ENCODE measurements at places on chromosomes 2 and 18.

GRCh38 chr2:113976277-113976928 is 86.5 kb downstream of the ACTR3 start:
- no peak for DNase-seq

DNA sequence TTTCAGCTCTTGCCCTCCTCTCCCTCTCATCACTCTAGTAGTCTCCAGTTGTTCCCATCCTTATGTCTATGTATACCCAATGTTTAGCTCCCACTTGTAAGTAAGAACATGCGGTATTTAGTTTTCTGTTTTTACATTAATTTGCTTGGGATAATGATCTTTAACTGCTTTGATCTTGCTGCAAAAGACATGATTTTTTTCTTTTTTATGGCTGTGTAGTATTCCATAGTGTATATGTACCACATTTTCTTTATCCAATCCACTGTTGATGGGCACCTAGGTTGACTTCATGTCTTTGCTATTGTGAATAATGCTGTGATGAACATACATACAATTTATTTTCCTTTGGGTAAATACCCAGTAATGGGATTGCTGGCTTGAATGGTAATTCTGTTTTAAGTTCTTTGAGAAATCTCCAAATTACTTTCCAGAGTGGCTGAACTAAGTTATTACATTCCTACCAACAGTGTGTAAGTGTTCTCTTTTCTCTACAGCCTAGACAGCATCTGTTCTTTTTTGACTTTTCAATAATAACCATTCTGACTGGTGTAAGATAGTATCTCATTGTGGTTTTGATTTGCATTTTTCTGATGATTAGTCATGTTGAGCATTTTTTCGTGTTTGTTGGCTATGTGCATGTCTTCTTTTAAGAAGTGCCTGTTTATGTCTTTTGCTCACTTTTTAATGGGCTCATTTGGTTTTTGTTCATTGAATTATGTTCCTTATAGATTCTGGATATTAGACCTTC is 179.6 kb upstream of the SLC39A10 start:
- DNase-seq, result no peak

DNA sequence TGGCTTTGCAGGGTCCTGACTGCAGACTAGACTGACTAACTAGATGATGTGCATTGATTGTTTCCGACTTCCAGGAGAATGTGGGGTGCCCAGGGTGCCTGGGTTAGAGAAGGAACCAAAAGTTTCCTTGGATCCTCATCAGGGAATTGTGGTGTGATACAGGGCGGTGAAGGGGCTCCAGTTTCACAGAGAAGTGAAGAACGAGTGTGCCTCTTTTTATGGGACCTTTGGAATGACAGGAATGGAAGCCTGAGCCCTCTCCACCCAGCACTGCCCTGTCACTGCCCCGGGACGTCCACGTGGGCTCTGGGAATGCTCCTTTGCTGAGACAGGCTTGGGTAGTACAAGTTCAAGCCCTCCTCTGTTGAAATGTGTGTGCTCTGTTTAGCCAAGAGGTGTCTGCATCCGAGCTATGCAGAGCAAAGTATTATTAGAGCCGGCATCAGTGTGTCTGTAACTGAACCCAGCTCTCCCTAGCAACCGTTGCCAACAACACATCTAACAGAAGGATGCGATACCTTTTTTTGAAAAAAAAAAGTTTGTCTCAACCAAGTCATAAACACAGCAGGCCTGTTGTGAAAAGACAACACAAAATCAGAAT is 183.6 kb downstream of the SMAD7 start:
- DNase-seq, result no peak

GRCh38 chr2:238699307-238700116 is 148.4 kb upstream of the TWIST2 start:
- no peak for DNase-seq

DNA sequence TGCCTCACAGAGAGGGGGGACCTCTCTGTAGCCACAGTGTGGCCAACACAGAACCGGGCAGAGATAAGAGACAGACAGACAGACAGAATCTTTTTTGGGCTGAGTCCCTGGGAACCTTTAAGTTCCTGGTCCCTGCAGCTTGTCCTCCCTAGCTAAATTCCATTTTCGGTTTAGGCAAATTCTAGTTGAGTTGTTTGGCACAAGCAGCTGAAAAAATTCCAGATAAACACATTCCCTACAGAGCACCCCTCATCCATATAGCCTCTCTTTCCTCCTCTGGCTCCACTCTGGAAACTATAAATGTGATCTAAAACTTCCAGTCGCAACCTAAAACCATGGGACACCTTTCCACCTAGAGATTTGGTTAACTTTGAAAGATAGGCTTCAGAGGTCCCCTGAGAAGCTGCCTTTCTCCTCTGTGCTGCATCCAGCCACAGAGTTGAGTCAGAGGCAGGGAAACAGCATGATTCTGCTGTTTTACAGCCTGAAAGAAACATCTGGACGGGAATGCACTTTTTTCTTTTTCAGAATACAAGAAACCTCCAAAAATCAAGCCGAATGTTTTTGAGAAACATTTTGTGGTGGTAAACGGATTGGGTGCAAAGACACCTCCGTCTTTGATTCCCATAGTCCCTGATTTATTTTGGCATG is 30.9 kb downstream of the SLC4A3 start:
- DNase-seq, result no peak

DNA sequence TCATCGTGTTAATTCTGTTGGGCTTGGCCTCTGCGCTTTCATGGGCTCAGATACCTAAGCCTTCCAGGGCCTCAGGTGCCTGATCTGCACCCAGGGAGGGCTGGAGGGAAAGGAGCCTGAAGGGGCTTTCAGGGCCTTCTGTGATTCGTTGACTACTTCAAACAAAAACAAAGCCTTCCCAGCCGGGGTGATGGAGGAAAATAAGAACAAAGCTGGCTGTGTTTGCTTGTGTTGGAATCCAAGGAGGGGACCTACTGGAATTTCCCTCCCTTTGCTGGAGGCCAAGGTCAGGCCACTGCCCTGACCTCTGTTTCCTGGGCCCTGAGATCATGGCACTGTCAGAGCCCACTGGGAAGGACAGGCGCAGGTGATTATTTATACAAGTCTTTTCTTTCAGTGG is 135.3 kb downstream of the KLHL29 start:
- DNase-seq, result no peak

DNA sequence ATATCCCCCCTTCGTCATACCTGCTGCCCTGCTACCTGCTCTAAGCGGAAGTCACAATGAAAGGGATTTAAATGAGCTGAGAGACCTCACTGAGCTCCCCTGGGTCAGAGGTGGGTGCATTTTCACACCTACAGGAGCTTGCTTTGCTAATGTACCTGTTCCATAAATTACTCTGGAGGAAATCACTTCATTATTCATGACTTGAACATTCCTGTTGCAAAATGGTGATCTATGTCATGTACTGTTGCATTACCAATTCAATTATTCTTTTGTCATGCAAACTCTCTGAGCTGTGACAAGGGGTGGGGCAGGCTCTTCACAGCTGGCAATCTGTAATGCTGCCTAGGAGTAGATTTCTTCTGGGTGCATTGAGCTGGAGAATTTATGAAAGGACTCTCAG is 761.3 kb downstream of the TSN start:
- no peak for DNase-seq

- peak; percentile 52 for DNase-seq
Observed at GRCh38 chr2:72993147-72993932, 76.0 kb downstream of the EMX1 start.

GRCh38 chr2:199259671-199260070 is 198.1 kb downstream of the SATB2 start:
- DNase-seq, result no peak

DNA sequence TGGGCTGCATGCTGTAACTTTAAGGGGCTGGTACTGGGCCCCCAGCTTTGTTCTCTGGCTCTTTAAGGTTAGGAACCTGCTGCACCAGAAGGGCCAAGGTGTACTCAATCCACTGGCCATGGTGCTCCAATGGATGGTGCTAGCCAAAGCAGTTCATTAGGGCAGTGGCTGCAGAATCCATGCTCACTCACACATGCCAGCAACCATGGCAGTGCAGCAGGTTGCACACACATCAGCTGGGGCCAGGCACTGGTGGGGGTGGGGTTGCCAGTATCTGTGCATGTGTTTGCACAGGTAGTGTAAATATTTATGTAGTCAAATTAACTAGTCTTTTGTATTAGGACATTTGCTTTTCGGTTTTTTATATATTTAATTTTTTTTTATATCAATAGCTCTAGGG is 228.3 kb upstream of the EPC2 start:
- no peak for DNase-seq

DNA sequence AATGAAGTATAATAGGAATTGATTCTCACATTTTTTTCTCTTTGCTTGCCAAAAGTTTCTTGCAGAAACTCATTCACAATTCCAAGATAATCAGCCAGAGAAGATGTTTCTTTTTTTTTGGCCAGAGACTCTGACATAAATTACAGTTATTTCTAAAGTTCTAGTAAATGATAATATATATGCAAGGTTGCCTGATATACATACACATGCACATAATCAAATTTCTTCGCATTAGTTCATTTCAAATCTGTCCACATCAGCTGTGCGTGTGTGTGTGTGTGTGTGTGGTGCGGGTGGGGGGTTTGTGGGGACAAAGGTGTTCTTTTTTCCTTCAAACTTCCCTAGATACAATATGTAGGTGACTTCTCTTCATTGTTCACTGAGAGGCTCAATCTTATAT is 33.2 kb downstream of the OSGEPL1 start:
- no peak for DNase-seq

DNA sequence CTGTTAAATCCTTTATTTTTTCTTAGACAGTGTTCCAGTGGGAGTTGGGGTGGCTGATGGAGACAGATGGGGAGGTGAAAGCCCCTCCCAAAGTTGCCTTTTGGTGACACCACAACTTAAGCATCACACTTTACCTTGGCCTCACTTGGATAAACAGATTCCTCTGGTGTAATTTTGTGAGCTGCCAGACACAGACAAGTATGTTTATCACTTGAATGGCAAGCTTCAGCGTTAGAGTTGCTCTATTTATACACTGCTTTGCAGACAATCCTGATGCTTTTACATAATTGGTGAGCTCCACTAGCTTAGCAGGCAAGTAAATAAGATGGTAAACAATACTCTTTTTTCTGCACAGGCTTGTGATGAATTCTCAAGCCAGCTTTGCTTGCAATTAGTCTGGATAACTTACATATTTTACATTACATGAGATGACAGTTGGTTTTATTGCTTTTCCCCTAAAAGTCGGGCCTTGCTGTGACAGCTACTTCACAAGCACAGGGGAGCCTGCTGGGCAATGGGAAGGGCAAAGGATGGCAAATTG is 226.2 kb downstream of the SLC8A1 start:
- no peak for DNase-seq

DNA sequence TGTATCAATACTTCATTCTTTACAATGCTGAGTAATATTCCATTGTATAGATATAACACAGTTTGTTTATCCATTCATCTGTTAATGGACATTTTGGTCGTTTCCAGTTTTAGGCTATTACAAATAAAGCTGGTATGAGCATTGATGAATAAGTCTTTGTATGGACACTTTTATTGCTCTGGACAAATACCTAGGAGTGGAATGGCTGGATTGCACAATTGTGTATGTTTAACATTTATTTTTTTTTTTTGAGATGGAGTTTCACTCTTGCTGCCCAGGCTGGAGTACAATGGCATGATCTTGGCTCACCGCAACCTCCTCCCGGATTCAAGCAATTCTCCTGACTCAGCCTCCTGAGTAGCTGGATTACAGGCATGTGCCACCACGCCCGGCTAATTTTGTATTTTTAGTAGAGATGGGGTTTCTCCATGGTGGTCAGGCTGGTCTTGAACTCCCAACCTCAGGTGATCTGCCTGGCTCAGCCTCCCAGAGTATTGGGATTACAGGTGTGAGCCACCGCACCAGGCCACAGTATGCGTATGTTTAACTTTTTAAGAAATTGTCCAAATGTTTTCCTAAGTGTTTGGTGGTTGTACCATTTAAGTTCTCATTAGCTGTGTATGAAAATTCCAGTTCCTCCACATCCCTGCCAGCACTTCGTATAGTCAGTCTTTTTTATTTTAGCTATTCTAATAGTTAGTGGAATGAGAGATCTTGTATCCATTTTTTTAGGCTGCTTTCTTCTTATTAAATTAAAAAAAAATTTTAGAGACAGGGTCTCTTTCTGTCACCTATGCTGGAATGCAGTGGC is 194.9 kb upstream of the HAAO start:
- DNase-seq, result no peak

DNA sequence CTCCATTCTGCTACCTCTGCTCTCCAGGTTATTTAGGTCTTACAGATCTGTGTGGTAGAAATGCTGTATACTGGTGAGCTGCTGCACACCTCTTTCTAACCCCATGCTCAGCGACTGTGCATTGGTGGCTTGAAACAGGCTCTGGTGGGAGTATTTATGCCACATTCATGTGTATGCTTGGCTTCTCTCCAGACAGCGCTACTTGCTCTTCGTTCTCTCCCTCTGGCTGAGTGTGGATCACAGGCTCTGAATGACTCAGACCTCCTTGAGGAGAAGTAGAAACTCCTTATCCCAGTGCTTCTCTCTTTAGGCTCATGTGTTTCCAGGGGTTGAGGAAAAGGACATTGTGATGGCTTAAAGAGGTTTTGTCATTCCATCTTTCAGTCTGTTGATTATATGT is 54.9 kb downstream of the FHOD3 start:
- no peak for DNase-seq

DNA sequence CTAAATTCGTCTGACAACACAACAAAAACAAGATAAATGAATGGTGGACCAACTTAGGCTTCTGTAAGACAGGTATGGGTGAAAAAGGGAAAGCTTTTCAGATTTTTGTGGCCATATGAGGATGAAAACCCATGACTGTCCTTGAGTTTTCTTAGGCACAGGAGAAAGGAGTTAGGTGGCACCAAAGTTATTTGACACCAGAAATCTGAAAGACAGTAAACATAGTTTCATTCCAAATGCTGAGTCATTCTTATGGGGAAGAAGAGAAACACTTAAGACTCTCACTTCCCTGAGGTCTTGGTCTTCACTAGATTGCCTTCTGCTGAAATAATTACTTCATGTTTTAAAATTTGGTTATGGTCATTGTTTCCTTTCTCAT is 5.2 kb upstream of the GPD2 start:
- no peak for DNase-seq

GRCh38 chr18:8952769-8953760 is 149.4 kb upstream of the NDUFV2 start:
- no peak for DNase-seq

Data from SK-N-DZ (cell line).